PC-9 (cell line): ENCODE measurements at places on chromosomes 11 and 22. TPM values are rescaled to one million over a fixed set of nuclear protein-coding genes. Genes with fewer than 3 reads are reported as not detected.

DNA sequence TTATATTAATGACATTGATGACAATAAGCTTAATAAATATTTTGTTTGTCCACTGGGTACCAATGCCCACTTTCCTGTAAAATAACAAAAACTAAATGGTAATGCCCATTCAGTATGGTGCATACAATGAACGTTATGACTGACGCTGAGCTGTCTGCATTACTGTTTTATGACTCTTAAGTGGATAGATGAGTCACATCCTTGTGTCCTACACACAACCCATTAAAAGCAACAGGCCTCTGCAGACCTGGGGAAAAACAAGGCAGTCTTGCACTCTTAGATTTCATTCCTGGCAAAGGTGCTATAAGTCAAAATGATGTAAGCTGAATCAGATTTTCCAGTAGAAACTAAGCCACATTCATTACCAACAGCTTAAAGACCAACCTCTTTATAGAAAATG is 176.3 kb upstream of the TMEM45B start:
- peak; percentile 49 for DNase-seq

The ZC3H12C gene
- total RNA-seq = 9.3 and 12.4 TPM in 2 replicates

The ME3 gene
- 34.0 and 61.1 TPM in 2 replicates for total RNA-seq

GRCh38 chr22:29813563-29813962 is 24.5 kb downstream of the ASCC2 start:
- DNase-seq = no peak

DNA sequence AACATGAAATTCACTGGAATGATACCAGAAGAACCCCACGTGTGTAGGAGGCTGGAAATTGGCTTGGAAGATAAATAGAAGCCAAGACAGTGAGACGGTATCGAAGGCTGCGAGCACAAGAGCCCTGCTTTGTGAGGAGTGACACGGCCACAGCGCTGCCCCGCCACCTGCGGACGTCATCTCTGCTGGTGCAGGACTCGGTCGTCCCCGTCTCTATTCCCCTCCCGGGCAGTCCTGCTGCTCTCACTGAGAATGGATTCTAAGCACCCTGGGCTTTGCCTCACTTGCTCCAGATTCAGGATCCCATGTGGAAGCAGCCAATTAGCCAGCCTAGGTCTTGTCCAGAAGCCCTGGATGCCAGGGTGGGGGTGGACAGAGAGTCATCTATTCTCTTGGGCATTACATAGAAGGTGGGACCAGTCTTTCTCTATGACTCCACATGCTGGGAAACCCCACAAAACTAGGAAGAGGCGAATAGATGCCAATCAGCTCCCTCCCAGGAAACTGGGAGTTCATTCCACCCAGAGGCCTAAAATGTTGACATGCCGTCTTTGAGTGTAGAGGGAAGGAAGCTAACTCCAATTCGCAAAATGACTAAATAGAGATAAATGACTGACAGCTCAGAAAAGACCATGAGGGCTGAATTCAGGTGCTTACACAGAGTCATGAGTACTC is 25.1 kb downstream of the APOL3 start:
- DNase-seq = no peak

- no peak for DNase-seq
These were observed 11.7 kb upstream of the UCP3 start for GRCh38 chr11:74020539-74020938.

- DNase-seq = peak; percentile 5
These were observed 46.4 kb upstream of the OR5D13 start for GRCh38 chr11:55726715-55727324.

DNA sequence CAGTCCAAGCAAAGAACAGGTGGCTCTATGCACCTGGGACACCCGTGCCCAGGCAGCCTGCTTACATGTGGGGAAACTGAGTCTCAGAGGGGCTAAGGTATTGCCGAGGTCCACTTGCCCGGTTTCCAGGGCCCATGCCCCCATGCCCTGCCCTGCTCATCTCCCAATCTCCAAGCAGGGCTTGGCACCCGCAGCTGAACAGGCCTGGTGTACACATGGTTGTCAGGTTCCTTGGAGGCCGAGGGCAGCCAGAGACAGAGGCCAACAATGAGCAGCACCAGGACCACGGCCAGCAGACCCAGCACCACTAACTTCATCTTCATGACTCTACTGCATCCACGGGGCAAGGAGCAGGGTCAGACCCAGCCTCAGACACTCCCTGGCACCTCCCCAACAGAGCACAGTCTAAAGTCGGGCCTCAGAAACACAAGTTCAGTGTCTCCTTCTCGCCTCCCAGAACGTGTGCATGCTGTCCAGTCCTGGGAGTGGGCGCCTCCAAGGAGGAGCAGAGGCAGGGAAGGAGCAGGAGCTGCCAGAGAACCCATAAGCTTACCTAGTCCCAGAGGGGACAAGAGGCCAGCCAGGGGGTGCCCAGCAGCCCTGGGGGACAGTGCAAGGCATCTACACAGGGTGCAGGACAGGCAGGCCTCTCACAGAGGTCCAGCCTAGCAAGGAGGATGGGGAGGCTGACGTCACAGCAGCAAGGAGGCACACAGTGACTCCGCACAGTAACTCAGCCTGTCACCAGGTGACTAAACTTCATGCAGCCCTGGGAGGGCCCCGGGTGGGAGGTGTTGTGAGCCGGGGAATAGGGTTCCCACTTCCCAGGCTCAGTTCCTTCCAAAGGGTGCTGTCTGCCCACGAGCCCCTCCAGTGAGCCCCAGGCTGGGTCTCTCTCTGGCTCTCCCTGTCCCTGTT is 20.2 kb upstream of the RGL4 start:
- DNase-seq = no peak

GRCh38 chr11:115497303-115497702 is 6.9 kb downstream of the CADM1 start:
- no peak for DNase-seq

- DNase-seq = no peak
These were observed 15.1 kb downstream of the PITPNB start for GRCh38 chr22:27903805-27904473.

DNA sequence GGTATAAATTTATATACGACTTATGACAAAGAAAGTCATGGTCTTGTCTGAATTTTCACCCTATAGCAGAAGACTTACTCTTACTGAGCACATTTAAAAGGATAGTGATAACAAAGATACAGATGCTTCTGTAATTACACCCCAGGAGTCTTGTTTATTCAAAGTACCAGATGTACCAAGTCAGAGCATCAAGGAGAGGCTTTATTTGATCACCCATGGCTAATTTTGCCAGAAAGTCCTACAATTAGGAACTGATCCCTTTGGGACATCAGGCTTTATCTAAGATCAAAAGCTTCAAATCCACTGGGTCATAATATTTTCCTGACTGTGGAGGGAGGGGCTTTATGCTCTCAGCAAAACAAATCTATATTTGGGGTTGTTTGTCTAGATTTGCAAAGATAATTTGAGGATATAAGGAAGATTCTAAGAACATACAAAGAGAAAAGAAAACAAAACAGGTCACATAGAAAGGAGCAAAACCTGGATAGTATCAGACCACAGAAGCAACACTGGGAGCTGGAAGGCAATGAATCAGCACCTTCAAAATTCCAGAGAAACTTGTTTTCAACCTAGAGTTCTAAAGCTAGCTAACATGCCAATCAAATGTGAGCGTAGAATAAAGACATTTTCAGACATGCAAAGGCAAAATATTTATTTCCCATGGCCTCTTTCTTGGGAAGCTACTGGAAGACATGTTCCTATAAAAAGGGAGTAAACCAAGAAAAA is 124.8 kb upstream of the CSNK2A3 start:
- DNase-seq = no peak

The PTGDR2 gene
- total RNA-seq = 0.18 TPM in 1 of 2 replicates, not detected in the other

- no peak for DNase-seq
These were observed 1.7 kb downstream of the AMOTL1 start for GRCh38 chr11:94769880-94770279.

The KREMEN1 gene
- 4.6 and 6.1 TPM in 2 replicates for total RNA-seq

- DNase-seq = no peak
These were observed 18.2 kb downstream of the TEAD1 start for GRCh38 chr11:12692229-12693075.

DNA sequence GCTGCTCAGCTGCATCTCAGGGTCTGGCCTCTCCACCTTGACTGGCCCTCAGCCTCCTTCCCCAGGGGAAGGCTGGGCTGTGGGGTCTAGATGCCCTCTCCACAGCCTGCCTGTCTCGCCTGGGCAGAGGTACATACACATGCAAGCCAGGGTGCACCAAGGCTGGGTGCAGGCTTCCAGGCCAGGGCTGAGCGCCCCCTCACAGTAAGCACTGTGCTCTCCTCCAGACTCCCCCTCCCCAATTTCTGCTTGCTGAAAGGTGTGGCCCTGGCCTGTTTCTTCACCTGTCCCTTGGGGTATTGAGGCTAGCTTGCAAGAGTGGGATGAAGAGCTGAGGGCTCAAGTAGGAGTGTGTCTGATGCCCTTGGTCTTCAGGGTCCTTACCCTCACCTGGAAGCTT is 22.5 kb downstream of the RELT start:
- DNase-seq = no peak

The CTSW gene
- not detected in 2 replicates for total RNA-seq

DNA sequence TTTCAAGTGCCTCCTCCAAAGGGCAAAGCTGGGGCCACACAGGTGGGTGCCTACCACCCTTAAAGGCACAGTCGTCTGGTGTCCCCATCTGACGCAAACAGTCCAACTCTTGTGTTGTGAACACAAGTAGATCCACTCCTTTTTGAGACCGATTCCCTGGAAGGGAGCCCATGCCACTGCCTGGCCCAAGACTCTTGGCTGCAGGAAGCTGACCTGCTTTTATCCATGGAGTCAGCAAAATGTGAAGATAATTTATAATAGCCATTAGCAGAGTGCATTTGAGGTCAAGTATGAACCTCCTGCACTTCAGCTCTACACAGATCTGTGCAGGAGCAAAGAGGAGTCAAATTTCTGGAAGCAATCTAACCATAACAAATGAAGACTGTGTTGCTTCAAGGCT is 68.5 kb downstream of the ADM start:
- DNase-seq = no peak

The TPP1 gene
- 31.4 and 46.7 TPM in 2 replicates for total RNA-seq

DNA sequence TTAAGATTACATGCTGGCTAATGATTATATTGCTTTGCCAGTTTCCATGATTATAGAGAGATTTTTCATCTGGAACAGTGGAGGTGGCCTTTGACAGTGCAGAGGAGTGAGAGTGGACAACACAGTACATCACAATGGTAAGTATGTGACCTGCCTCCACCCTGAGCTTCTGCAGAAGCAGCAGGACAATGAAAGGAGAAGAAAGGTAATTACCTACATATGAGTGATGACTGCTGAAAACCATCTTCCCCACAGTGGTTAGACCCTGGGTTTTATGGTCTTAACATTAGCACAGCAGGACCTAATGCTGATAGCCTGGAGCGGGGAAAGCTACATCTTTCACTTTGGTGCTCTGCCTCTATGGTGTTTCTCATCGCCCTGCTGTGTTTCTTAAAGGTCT is 454.7 kb upstream of the DDI1 start:
- DNase-seq = no peak

GRCh38 chr11:48018528-48019216 is 38.3 kb downstream of the PTPRJ start:
- no peak for DNase-seq

GRCh38 chr22:29106839-29107238 is 34.0 kb downstream of the KREMEN1 start:
- DNase-seq = no peak

The FAM111B gene
- total RNA-seq = 8.5 and 12.0 TPM in 2 replicates

GRCh38 chr22:24165673-24166072 is 15.6 kb upstream of the SUSD2 start:
- DNase-seq = no peak

DNA sequence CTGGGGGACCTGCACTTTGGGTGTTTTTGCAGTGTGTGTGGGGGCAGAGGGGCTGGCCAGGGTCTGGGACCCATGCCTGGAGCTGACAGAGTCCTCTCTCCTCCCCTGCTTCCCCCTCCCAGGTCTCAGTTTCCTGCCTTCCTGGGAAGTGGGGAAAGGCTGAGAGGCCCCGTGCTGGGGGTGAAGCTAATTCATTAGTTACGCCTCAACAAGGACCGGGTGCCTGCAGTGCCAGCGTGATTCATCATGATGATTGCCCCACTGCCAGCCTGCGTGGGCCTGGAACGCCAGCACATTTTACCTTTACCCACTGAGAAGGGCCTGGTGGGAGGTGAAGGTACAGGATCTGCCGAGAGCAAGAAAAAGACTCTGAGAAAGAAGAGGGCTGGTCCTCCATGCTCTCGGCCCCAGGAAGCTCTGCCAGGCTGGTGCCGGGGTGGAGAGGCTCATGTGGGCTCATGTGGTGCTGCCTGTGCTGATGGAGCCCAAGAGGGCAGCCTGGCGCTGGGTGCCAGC is 2.9 kb upstream of the LRRC10B start:
- DNase-seq = no peak

The TMEM135 gene
- 15.0 and 42.0 TPM in 2 replicates for total RNA-seq

- DNase-seq = no peak
These were observed 110.8 kb downstream of the GGTLC2 start for GRCh38 chr22:22754961-22755777.

GRCh38 chr11:72313912-72314598 is 70.1 kb upstream of the PHOX2A start:
- no peak for DNase-seq

The INS gene
- total RNA-seq = not detected in 2 replicates

DNA sequence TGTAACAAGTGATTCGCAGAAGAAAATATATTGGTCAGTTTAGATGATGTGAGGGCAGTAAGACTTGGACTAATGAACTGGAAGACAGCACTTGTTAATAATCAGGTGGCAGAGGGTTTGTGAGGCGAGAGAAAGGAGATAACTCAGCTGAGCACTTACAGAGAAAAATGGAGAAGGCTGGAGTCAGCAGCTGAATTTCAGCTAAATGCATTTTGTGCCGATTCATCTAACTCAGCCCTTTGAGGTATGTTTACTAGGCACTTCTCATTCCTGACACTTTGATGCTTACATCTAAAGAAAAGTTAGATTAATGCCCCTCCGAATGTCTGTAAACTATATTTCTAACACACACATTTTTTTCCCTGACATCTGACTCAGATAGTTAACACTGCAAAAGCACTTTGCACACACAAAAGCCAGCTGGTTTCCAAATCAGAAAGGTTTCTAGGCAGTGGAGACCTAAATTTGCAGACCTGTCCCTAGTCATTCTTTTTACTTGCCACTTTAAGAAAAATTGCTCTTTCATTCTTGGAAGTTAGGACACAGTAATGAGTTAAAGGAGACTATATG is 859.5 kb upstream of the CCDC90B start:
- DNase-seq = no peak

- DNase-seq = no peak
These were observed 873 bp downstream of the GPHA2 start for GRCh38 chr11:64934682-64935358.

The C11orf91 gene
- 0.90 TPM in 1 of 2 replicates, not detected in the other for total RNA-seq

- no peak for DNase-seq
These were observed 24.2 kb downstream of the ALX4 start for GRCh38 chr11:44285756-44286155.

DNA sequence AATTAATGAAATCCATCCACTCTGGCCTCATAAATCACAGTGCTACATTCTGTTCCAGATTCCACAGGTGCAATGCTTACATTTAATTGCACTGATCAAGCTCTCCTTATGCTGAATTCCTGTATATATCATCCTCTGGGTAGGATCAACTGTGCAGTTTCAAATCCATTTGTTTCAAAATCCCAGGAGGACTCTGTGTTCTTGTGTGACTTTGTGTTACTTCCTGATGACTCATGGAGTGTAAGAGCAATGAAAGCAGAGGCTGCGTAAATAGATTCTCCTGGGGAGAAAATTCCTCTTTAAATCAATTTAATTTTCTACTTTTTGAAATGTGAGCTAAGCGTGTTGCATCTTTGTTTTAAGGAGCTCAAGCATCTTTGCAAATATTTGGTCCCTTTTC is 752.7 kb downstream of the METTL15 start:
- no peak for DNase-seq
